Right lobe of liver (tissue), 6 donors: ENCODE measurements at places on chromosomes 4 and X. TPM values are rescaled to one million over a fixed set of nuclear protein-coding genes. Genes with fewer than 3 reads are reported as not detected.

DNA sequence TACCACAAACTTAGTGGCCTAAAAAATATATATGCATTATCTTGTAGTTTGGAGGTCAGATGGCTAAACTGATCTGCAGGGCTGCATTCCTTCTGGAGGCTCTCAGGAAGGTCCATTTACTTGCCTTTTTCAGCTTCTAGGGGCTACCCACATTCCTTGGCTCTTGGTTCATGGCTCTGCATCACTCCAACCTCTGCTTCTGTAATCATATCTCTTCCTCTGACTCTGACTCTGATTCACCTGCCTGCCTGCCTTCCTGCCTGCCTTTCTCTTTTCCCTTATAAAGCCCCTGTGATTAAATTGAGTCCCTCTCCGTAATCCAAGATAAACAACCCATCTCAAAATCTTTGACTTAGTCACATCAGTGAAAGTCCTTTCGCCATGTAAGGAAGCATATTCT, 25.0 kb upstream of the FRMPD4 start:
- DNase-seq: no peak
- H3K27me3 ChIP-seq: no peaks in the 10 kb centered on the region
- no peaks in the 10 kb centered on the region for H3K36me3 ChIP-seq
- H3K4me3 ChIP-seq: no peak overlapping the region
- no peaks in the 10 kb centered on the region for H3K4me1 ChIP-seq

- H3K27me3 ChIP-seq: no peaks in the 10 kb centered on the region
- DNase-seq: no peak
- no peak overlapping the region for H3K4me3 ChIP-seq
Observed at GRCh38 chr4:159767406-159767805, 664.5 kb downstream of the RAPGEF2 start.

DNA sequence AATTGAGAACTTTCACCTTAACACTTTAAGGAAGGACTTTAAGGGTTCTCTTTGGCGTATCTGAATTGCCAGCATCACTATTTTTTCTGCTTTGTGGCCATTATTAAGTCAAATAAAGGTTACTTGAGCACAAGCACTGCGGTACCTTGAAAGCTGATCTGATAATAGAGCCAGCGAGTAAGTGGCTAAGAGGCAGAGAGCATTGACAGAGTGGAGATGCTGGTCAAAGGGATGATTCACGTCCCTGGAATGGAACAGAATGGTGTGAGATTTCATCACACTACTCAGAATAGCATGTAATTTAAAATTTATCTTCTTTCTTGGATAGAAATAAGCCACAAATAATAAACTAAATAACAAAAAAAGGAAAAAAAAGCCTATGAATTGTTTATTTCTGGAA, 57.1 kb upstream of the NPFFR2 start:
- no peaks in the 10 kb centered on the region for H3K27me3 ChIP-seq
- no peaks in the 10 kb centered on the region for H3K36me3 ChIP-seq
- H3K4me1 ChIP-seq: no peaks in the 10 kb centered on the region

DNA sequence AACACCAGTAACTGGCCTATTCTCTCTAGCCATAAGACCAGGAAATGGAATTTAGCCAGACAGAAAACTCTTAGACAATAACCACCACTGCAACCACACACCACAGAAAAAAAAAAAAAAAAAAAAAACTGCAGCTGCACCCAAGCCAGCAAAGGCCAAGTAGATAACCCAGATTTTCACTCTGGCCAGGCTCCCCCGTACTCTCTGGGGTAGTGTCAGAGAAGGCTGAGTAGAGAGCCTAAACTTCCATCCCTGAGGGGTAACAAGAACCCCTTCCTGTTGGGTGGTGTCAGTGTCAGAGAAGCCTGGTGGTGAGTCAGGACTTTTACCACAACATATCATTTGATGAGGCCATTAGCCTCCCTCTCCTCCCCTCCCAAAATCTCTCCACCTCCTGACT, 5.6 kb upstream of the DLG3 start:
- no peaks in the 10 kb centered on the region for H3K36me3 ChIP-seq
- H3K27me3 ChIP-seq: no peaks in the 10 kb centered on the region
- H3K27ac ChIP-seq: no peak overlapping the region
- H3K4me1 ChIP-seq: no peaks in the 10 kb centered on the region

The FAM9C gene
- not detected for total RNA-seq

DNA sequence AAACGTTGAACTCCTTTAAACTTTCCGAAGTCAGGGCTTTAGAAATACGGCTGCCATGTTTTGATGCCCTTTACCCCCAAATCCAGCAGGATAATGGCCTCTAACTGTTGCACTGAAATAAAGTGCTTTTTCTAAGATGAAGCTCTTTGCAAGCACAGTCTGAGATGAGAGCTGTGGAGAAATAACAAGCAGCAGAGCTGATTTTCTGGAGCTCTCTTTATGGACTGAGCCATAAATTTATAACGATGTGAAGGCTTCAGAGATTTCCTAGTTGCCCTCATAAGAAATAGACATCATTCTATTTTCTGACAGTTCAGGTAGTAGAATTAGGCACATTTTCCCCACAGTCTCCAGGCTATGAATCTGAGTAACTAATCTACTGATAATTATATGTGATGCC, 567.3 kb downstream of the PDHA2 start:
- H3K4me1 ChIP-seq: no peaks in the 10 kb centered on the region
- no peaks in the 10 kb centered on the region for H3K27me3 ChIP-seq
- H3K27ac ChIP-seq: no peak overlapping the region
- no peaks in the 10 kb centered on the region for H3K36me3 ChIP-seq
- H3K4me3 ChIP-seq: no peak overlapping the region

DNA sequence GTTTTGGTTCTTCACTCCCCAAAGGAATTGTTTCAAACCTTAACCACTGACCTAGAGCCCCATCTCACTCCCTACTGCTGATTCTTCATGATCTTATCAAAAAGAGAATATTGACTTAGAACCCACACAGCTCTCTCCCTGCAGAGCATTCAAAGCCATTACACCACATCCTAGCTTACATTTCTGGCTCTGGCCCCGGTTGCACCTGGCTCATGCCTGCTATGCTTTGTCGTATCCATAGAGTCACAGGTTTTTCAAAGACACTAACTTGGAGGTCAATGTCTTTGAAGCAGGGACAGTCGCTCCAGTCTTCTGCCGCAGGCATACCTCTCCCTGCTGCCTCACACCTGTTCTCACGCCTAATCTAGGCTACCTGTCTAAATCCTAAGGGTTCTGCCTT, 42.7 kb upstream of the FGFBP2 start:
- no peak overlapping the region for H3K4me3 ChIP-seq
- H3K36me3 ChIP-seq: no peaks in the 10 kb centered on the region
- H3K27ac ChIP-seq: no peak overlapping the region
- no peak for DNase-seq

- DNase-seq: no peak
- no peaks in the 10 kb centered on the region for H3K4me1 ChIP-seq
- no peak overlapping the region for H3K27ac ChIP-seq
- H3K4me3 ChIP-seq: no peak overlapping the region
- H3K36me3 ChIP-seq: no peaks in the 10 kb centered on the region
Observed at GRCh38 chrX:124548571-124548970, 202.2 kb downstream of the SH2D1A start.

DNA sequence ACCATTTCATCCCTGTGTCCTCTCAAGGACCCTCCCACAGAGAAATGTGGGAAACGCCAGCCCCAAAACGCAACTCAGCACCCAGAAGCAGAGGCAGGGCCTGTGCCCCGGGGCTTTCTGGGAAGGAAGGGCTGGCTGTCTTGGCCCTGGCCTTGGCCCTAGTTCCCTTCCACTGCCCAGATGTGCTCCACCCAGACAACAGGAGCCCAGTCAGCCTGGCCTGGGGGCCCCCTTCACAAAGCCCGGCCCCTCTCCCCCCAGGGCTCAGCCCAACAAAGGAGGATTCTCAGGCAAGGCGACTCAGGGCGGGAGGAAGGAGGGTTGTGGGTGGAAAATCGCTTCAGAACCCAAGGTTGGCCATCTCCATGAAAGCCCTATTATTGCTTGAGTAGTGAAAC, 82.5 kb downstream of the PJA1 start:
- H3K27ac ChIP-seq: no peak overlapping the region
- H3K27me3 ChIP-seq: no peaks in the 10 kb centered on the region
- no peaks in the 10 kb centered on the region for H3K36me3 ChIP-seq
- no peaks in the 10 kb centered on the region for H3K4me1 ChIP-seq

- H3K4me1 ChIP-seq: no peaks in the 10 kb centered on the region
- DNase-seq: no peak
- no peak overlapping the region for H3K4me3 ChIP-seq
- no peaks in the 10 kb centered on the region for H3K36me3 ChIP-seq
Observed at GRCh38 chr4:108068442-108068841, 78.8 kb downstream of the HADH start.

The GLUD2 gene
- total RNA-seq: 6.4 TPM

The ACE2 gene
- total RNA-seq: 0.99 TPM

DNA sequence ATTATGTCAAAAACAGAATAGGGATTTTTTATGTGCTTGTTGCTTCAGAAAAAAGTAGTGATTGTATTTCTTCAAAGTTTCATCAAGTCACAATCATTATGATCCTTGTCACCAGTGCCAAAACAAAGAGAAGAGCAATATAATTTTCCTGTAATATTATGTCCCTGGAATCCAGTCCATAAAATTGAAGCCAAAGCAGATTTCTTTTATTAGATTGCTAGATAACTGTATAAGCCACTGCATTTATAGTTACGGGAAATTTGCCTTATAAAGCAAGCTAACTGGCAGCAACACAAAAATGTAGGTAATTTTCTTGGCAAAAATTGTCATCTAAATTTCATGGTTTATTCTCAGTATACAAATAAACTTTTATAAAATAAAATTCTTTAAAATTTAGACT, 296.1 kb upstream of the ANKRD50 start:
- no peaks in the 10 kb centered on the region for H3K4me1 ChIP-seq
- H3K36me3 ChIP-seq: no peaks in the 10 kb centered on the region

The DLG3 gene
- total RNA-seq: 0.37 TPM

DNA sequence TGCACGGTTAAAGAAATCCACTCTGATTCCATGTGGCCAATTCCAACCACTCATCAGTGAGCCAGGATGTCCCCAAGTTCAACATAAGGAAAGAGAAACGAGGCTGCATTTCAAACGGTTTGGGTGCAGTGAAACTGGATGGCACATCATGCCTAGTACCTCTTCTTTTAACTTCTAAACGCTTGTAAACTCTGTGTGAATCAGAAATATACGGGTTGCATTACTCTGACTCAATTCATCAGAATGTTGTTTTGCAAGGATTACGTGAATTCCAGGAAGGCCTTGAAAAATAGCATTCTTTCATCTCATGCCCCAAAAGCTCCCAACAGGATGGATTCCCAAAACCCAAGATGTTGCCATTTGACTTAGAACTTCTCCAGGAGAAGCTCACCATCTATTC, 270.4 kb downstream of the LDB2 start:
- no peak overlapping the region for H3K27ac ChIP-seq
- DNase-seq: no peak
- no peaks in the 10 kb centered on the region for H3K4me1 ChIP-seq
- no peak overlapping the region for H3K4me3 ChIP-seq
- no peaks in the 10 kb centered on the region for H3K36me3 ChIP-seq

The IL2 gene
- total RNA-seq: not detected

- no peak for DNase-seq
- no peak overlapping the region for H3K4me3 ChIP-seq
- no peaks in the 10 kb centered on the region for H3K27me3 ChIP-seq
- no peak overlapping the region for H3K27ac ChIP-seq
- H3K4me1 ChIP-seq: peaks cover 42% of the 10 kb centered on the region
- H3K36me3 ChIP-seq: no peaks in the 10 kb centered on the region
Observed at GRCh38 chr4:87053176-87053658, 118.4 kb downstream of the AFF1 start.

The TMPRSS11D gene
- total RNA-seq: not detected

The KIF4A gene
- 0.73 TPM for total RNA-seq

DNA sequence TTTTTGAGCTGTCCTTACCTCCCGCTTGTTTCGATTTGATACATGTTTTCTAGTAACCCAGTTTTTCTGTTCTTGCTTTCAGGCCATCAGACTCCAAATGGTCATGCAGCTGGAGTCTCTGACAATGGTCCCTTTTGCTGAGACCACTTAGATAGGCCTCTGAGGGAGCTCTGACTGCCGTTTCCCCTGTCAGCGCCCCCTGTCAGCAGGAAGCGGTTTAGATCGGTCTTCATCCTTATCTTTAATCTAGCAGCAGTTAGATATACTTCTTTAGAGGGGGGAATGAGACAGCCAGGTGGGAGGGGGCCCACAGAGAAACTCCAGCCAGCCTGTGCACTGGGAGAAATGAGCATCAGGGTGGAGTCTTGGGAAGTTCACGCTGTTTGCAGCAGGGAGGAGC, 457.9 kb downstream of the GPAT3 start:
- no peak overlapping the region for H3K4me3 ChIP-seq
- no peak for DNase-seq
- H3K27me3 ChIP-seq: no peaks in the 10 kb centered on the region
- H3K4me1 ChIP-seq: no peaks in the 10 kb centered on the region

The AFM gene
- total RNA-seq: 129 TPM

DNA sequence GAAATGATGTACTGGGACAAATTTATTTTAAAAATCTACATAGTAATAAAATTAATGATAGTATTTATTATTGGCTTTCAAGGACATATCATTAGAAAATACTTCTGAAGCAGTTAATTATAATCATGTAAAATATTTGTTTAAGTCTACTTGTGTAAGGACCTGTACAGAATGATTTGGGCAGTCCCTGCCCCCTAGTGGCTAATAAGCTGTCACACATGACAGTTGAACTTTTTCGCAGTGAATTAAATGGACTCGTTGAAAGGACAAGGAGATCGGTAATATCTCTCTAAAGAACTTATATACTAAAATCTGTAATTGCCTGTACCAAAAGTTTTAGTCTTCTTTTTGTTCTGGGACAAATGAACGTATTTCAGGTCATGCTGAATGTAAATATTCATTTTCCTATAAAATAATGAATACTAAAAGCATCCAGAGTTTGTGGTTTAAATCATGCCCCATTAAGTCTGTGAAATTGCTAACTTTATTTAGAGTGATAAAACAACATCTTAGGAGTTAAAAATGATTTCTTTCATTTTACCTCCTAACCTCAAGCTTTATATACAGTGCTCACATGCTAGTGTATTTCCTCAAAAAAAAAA, 13.6 kb downstream of the EXOC1 start:
- H3K4me3 ChIP-seq: no peak overlapping the region
- H3K27me3 ChIP-seq: no peaks in the 10 kb centered on the region
- H3K36me3 ChIP-seq: peaks cover 2% of the 10 kb centered on the region
- H3K4me1 ChIP-seq: no peaks in the 10 kb centered on the region
- H3K27ac ChIP-seq: no peak overlapping the region

The GRID2 gene
- total RNA-seq: not detected

GRCh38 chr4:18938343-18939099, 917.0 kb upstream of the LCORL start:
- H3K27me3 ChIP-seq: no peaks in the 10 kb centered on the region
- no peak overlapping the region for H3K27ac ChIP-seq
- no peaks in the 10 kb centered on the region for H3K4me1 ChIP-seq
- no peaks in the 10 kb centered on the region for H3K36me3 ChIP-seq

- no peaks in the 10 kb centered on the region for H3K36me3 ChIP-seq
- no peaks in the 10 kb centered on the region for H3K4me1 ChIP-seq
- H3K4me3 ChIP-seq: no peak overlapping the region
- no peak for DNase-seq
Observed at GRCh38 chr4:67723949-67724348, 23.0 kb upstream of the UBA6 start.

The ACOT9 gene
- 12.0 TPM for total RNA-seq

DNA sequence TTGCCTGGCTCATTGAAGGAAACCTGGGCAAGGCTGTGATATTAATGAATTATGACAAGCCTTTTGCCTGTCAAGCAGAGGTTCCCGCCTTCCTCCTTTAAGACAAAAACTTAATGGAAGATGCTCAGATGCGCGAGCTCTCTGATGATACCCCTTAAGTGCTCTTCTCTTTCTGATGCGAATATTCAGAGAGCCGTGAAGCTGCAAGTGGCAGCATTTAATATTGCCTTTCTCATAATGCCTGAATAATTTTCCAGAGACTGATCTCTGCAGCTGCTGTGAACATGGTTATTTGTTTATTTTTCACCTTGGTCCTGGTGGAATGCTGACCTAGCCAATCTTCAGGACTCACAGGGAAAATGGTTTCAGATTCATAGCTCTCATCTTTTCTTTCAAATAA, 251.8 kb downstream of the TENM3 start:
- no peaks in the 10 kb centered on the region for H3K4me1 ChIP-seq
- H3K4me3 ChIP-seq: no peak overlapping the region
- DNase-seq: no peak
- no peak overlapping the region for H3K27ac ChIP-seq
